ENCODE measurements at places on chromosomes 1 and 21.
A peak's percentile ranks its signal among the peaks of the same experiment; 100 is the strongest.

GRCh38 chr1:34686531-34686930 lies 68.3 kb upstream of the GJB5 start:
- no peak for DNase-seq

DNA sequence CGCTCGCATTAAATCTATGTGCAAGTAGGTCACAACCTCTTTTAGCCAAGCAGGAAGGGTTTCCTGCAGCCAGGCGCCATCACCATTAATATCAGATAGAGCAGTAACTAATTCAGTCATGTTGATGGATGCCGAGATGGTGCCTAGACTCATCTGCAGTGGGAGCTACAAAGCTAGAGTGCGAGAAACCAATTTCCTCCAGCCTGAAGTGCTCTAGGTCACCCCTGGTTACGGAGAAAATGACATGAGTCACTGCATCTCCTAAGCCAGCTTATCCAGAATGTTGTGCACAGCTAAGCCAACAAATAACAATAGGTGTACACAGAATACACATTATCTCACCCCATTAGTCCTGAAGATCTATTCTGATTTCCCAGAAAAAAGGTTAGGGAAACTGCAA lies 36.0 kb downstream of the OVAAL start:
- no peak for DNase-seq

DNA sequence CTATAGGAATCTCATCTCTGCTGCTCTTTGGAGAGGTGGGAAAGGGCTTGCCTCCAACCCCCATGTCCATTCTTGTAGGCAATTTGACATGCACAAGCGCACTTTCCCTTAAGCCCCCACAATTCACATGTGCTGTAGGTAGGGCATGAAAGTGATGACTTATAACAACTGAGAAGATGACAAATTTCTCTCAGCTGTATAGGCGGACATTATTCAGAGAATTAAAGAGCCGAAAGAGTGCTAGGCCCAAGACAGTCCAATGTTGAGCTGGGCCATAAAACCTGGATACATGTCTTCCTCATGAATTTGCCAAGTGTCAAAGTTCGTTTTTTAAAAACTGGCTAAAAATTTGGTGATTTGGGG lies 106.3 kb upstream of the LYPLAL1 start:
- no peak for DNase-seq

GRCh38 chr1:90925928-90926869 lies 95.6 kb downstream of the ZNF644 start:
- DNase-seq, result no peak

GRCh38 chr1:16484931-16485330 lies 29.2 kb downstream of the RNU1-1 start:
- no peak for DNase-seq

- DNase-seq, result no peak
Observed at GRCh38 chr1:53163291-53163768, 20.9 kb upstream of the SLC1A7 start.

DNA sequence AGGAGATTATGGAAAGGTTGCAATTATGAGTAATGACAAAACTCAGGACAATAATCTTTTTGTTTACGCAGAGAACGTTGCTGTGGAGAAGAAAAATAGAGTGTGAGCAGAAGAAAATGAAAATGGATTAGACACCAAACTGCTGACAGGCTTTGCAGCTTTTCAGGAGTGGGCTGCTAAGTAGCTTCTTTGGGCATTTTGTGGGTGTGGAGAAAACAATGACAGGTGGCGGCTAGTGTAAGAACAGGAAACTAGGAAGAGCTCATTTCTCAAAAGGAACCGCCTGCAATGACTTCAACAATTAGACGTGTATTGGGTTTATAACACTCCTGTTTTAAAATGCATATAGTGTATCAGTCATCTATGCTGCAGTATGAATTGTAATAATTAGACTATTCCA lies 18.3 kb upstream of the PALMD start:
- DNase-seq, result no peak

- no peak for DNase-seq
Observed at GRCh38 chr21:45015469-45015860, 58.9 kb upstream of the ADARB1 start.

- no peak for DNase-seq
Observed at GRCh38 chr1:10891091-10891490, 94.6 kb upstream of the CASZ1 start.

GRCh38 chr1:28241638-28242241 lies 5.8 kb downstream of the ATP5IF1 start:
- no peak for DNase-seq

DNA sequence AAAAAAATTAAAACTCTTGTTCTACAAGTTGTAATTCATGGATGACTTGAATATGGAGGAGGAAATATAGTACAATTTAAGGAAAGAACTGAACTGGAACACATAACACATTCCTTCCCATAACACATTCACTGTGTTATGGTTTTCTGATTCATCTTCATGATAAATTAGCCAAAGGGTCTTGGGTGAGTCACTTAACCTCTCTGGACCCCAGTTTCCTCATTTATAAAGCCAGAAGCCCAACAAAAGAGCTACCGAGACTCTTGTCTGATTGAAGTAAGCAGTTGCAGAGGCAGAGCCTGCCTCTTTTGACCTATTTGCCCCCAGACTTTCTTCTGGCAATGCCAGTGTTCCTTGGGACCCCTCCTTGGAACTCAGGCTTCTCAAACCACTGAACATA lies 161.9 kb upstream of the KCTD3 start:
- DNase-seq, result no peak

GRCh38 chr21:31795992-31796391 lies 64.1 kb upstream of the SCAF4 start:
- no peak for DNase-seq

DNA sequence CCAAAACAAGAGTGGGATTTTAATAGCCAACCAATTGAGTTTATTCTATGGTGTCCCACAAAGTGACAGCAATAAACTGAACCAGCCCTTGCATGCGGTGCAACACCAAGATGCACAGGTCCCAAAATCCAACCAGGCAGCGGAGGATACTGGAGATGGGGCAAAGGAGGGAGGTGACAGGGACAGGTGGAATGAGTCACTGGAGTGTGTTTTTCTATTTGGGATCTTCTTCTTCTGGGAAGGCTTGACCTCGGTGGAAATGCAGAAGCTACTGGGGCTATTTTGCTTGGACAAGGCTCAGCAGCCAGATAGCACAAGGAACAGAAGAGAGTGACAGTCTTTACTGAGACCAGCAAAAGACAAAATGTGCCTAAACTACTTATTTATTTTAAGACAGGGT lies 97.5 kb downstream of the PLXNA2 start:
- no peak for DNase-seq

GRCh38 chr1:244980605-244981004 lies 116.3 kb upstream of the HNRNPU start:
- no peak for DNase-seq

DNA sequence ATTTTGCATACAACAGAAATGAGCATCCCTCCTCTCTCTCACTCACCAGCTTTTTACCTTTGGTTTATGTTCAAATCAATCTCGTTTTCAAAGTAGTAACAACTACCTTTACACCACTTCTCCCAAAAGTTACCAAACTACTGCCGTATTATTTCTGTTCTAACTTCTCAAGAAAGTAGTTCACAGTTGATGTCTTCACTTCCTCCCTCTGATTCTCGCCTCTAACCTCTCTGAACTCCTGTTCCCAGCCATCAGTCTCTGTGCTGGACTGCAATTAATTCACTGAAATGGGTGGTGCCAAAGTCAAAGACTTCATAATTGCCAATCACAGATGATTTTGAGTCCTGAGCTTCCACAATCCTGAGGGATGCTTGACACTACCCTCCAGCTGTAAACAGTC lies 54.0 kb downstream of the ZNF281 start:
- DNase-seq, result no peak

DNA sequence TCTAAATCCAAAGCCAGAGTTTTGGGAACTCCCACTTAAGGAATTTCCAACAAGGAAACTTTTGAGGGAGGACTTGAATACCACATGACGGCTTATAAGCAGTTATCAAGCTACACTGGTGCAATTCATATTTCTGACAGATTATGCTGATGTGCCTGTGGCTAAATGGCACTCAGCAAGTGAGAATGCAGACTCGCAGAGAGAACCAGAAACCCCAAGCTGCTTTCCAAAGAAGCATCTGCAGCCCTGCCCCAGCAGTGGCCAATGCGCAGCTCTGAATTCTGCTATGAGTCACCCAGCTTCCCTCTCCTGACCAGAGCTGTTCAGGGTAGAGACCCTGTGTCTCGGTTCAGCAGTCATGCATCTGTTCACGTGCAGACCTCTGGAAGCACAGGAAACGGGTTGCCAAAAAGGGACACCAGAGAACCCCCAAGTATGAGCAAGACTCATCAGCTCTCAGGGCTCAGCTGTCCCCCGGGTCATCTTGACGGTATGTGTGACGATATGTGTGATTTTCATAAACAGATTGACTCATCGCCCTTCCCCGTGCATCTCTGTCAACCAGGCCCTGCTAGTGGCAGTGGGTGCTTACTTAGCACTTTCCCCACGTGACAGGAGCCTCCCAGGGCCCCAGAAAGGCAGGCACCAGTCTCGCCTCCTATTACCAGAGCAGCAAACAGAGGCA lies 76.3 kb downstream of the ITPKB start:
- DNase-seq, result peak; percentile 82

DNA sequence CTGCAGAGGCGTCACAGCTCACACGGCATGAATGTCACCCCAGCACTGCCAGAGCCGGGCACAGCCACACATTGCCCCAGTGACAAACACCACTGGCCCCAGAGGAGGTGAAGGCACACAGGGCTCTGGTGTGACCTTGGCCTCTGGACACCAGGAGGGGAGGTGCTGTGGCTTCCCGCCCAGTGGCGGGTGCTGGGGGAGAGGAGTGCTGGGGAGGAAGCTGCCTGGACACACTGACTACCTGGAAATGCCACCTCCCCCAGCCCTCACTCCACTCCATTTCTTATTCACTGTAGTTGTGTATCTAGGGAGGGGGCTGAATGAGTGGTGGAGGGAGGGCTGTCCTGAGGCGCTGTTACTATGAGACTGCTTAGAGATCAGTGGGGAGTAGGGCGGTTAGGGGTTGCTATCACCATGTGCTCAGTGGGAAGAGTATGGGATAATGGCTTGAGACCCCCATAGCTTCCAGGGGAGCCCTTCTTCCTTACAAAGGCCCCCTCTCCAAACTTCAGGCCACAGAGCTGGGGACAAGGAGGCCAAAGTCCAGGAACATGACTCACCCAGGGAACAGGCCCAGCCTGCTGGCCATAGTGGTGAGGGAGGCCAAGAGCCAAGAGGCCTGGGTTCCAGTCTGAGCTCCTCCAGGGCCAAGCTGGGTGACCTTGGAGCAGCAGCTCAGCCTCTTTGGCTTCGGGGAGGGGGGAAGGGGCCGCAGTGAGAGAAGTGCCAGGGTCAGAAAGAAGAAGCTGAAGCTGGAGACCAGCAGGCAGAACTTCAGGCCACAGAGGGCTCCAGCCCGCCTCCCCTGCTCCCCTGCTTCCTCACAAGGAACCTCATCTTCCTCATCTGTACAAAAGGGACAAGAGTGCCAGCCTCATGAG lies 40.1 kb downstream of the AHDC1 start:
- no peak for DNase-seq

DNA sequence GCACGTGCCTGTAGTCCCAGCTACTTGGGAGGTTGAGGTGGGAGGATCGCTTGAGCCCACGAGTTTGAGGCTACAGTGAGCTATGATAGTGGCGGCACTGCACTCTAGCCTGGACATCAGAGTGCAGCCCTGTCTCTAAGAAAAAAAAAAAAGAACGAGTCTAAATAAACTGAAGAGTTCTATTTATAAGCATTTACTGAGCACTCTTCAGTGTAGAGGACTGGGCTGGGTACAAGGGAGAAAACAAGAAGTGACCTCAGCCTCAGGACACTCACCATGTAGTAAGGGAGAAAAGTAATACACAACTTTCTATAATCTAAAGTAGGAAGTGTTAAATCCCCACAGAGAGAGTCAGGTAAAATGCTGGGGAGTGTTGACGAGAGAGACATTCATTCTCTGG lies 35.0 kb downstream of the NAV1 start:
- no peak for DNase-seq

- peak; percentile 86 for DNase-seq
Observed at GRCh38 chr21:39041816-39042215, 141.4 kb downstream of the PSMG1 start.

GRCh38 chr1:39752703-39753102 lies 14.0 kb downstream of the PPIE start:
- no peak for DNase-seq

DNA sequence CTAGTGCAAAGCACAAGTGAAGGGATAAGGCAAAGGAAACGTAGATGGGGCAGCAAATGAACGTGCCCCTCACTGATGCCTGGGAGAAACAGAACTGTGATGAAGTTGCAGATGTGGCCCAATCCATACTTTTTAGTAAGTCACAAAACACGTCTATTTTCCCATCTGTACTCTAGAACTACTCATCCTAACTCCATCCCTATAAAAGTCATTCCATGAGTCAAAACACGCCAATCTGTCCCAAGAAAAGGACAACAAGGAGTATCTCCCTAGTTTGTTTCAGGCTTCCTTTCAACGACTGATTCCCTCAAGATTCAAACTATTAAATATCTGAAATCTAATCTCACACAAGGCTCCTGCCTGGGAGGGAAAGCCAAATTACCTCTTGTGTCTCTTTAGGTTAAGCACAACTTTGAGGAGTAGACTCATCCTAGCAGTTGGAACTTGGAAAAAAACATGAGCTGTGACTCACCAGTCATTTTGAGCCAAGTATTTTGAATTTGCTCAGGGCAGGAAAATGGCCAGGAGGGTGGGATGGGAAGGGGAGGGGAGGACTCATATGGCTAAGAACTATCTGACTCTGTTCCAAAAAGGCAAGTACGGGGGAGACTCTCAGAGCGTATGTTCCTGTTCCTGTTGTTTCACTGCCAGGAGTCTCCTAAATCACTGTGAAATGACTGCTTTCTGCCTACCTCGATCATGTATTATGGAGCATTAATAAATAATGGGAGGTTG lies 214.5 kb upstream of the CAMK1G start:
- peak; percentile 94 for DNase-seq

DNA sequence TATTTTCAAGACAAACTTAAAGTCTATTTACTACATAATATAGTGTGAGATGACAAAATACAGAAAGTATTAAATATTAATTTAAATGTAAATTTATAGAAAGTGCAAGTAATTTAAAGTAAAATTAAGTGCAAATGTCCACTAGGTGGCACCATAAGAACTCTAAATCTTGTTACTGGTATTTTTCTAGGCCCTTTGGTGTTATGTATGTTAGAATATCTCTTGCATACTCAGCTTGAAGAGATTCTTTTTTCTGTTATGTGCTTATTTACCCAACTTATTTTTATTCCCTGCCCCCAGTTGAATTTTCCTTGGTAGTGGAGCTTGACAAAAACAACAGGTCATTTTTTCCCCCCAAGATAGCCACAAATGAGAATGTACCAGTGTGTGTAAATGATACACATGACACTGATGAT lies 71.5 kb downstream of the RPS6KC1 start:
- DNase-seq, result peak; percentile 67

GRCh38 chr1:213274140-213274539 lies 223.1 kb downstream of the RPS6KC1 start:
- no peak for DNase-seq

- no peak for DNase-seq
Observed at GRCh38 chr21:18776936-18777335, 373.4 kb upstream of the TMPRSS15 start.

GRCh38 chr1:54125386-54126070 lies 27.3 kb downstream of the CDCP2 start:
- DNase-seq, result peak; percentile 35

- no peak for DNase-seq
Observed at GRCh38 chr1:215845234-215845891, 278.3 kb downstream of the KCTD3 start.

- DNase-seq, result no peak
Observed at GRCh38 chr1:160224606-160225005, 19.4 kb downstream of the PEA15 start.

GRCh38 chr1:235866205-235866912 lies at the start of gene LYST:
Gene LYST, minus strand, starts transcription at chr1:235866906. Its CDS starts 36,489 bp downstream, at chr1:235830417.
- peak; percentile 57 for DNase-seq

Measured in tongue (tissue), 3 donors.